Left ventricle myocardium inferior (tissue), 1 donor: ENCODE measurements at places on chromosomes 3 and 15.

DNA sequence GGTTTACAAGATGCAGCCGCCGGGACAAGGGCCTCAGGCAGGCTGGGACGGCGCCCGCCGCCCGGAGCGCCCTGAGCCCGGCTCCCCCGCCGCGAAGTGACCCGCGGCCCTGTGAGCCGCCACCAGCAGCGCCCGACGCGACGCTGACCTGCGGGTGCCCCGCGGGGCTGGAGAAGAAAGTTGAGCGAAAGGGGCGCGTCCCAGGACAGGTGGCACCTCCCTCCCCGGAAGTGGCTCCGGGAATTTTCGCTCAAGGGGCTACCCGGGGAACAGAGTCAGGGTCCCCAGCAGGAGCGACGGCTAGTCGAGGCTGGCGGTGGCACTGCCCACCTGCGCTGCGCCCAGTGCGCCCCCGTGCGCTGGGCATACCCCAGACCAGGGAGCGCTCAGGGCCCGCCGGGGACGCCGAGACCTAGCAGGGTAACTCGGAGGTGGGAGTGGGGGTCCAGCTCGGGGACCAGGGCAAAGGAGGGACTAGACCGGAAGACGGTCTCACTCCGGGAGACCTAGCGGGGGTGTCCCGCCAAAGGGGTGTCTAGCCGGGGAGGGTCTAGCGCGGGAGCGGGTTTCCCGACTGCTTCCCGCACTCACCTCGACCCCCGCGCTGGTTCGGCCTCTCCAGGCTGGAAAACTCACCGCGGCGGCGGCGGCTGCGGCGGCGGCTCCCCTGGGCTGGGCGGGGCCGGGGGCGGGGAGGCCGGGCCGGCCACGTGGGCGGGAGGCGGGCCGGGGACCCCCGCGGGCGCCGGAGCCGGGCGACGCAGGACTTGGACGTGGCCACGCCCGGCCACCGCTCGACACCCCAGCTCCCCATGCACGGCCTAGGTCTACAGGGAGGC is 18.4 kb downstream of the SPATA12 start:
- peak; percentile 36 for DNase-seq

GRCh38 chr3:49912881-49913281 is 9.2 kb upstream of the MST1R start:
- no peak for DNase-seq

- DNase-seq, result no peak
Observed at GRCh38 chr15:92586966-92587365, 68.6 kb downstream of the FAM174B start.

DNA sequence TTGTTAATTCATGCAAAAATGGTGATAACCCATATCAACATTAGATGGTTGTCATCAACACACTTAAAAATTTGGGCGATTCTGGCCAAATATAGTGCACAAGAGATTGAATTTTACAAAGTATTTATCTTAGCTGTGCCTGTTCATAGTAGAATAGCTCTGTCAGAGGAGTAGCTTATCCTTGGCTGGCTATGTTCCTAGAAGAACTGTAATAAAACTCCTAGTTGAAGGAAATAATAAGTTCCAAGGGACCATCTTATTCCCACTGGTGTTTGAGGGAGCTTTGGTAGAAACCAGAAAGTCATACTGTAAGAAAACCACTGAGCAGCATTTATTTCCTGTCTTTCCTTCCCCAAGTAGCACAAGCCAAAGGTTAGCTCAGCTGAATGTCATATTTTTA is 201.8 kb downstream of the GRM7 start:
- no peak for DNase-seq

DNA sequence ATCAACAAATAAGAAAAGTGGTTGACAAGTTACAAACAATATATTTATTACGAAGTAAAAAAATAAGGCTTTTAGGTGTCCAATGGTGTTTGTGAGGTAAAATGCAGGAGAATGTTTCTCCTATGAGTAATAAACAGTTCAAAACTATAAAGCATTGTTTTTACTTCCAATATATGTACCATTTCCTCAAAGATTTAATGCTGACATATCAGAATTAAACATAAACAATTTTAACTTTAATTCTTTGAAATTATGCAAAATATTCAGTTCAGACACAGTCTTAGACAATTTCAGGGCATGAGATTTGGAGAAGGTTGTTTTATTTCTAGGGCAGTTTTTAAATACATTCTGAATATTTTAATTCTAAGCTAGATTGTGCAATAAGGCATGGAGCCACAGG is 602.5 kb upstream of the DPPA4 start:
- no peak for DNase-seq

GRCh38 chr3:16998236-16998923 is 113.6 kb downstream of the PLCL2 start:
- DNase-seq, result no peak

DNA sequence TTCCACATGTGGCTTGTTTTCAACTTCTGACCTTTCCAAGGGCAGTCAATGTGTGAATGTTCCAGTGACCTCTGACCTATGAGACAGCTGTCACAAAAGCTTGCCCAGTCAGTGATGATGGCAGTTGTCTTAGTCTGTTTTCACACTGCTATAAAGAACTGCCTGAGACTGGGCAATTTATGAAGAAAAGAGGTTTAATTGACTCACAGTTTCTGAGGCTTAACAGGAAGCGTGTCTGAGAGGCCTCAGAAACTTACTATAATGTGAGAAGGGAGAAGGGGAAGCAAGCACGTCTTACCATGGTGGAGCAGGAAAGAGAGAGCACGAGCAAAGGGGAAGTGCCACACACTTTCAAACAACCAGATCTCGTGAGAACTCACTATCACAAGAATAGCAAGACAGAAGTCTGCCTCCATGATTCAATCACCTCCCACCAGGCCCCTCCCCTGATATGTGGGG is 95.6 kb downstream of the ECT2 start:
- DNase-seq, result no peak

GRCh38 chr15:57253082-57253481 is 123.2 kb upstream of the CGNL1 start:
- DNase-seq, result no peak

DNA sequence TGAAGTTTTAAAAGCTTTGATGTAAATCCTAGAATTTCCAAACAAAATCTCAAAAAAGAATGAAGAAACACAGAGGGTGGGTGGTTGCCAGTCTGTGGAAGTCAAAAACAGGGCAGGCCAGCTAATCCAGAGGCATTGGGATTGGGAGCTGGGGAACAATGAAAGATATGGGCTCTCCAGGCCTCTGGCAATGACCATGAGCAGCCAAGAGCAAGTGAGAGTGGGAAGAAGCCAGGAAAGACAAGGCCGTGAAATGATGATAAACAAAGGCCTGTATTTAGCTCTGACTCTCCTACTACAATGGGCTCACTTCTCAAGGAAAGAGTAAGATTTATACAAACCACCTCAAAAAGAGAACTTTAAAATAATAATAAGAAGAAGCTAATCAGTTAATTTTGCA is 248.5 kb downstream of the ZMAT3 start:
- no peak for DNase-seq

GRCh38 chr3:2082871-2083480 is 15.7 kb upstream of the CNTN4 start:
- no peak for DNase-seq

- DNase-seq, result no peak
Observed at GRCh38 chr15:67854358-67854757, 14.5 kb upstream of the RNU6-1 start.

- DNase-seq, result peak; percentile 82
Observed at GRCh38 chr15:74781431-74782258, at the start of gene CSK. Gene CSK (plus strand): TSS chr15:74782080. CDS start chr15:74798298, 16,218 bp downstream.

GRCh38 chr15:98720031-98720430 is 71.7 kb downstream of the IGF1R start:
- DNase-seq, result no peak

GRCh38 chr3:54999159-54999558 is 71.3 kb upstream of the LRTM1 start:
- no peak for DNase-seq

DNA sequence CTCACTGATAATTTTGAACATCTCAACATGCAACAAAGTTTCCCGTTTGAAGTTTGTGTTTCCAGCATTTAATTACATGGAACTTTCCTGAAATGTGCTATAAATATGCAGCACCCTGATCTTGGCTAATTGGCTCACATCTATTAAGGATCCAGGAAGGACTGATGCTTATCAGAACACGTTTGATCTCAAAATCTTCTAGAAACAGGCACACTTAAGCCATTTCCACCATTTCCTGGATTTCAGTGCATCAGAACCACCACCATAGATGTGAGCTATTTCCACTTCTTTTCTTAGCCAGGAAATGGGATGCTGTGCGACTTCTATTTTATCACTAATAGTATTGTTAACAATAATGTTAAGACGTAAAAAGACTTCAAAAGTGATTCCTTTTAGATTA is 228.9 kb downstream of the FEZF2 start:
- no peak for DNase-seq

GRCh38 chr3:14688525-14688924 is 13.6 kb downstream of the C3orf20 start:
- no peak for DNase-seq

- no peak for DNase-seq
Observed at GRCh38 chr3:160343132-160343531, 55.9 kb downstream of the IFT80 start.

- DNase-seq, result no peak
Observed at GRCh38 chr15:73806698-73807483, 53.7 kb upstream of the INSYN1 start.

GRCh38 chr3:156811089-156811862 is 14.9 kb upstream of the LEKR1 start:
- no peak for DNase-seq

DNA sequence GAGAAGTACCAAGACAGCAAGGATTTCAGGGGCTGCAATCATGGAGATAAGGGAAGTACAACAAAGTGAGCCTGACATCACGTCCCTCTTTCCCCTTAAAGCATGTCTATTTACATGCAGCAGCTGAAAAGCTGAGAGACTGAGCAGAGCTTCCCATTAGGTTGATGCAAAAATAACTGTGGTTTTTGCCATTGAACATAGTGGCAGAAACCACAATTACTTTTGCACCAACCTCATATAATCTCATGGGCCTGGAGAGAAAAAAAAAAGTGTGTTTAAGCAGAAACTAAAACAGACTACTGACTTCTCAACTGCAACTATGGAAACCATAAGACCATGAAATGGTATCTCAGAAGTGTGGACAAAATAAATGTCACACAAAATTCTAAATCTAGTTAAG is 48.3 kb downstream of the CCDC12 start:
- no peak for DNase-seq

GRCh38 chr15:39472621-39473297 is 108.1 kb upstream of the THBS1 start:
- DNase-seq, result peak; percentile 73
